ENCODE measurements at places on chromosomes 2 and 18.

- DNase-seq, result no peak
These were observed 1468.4 kb upstream of the NXPH2 start for GRCh38 chr2:140248623-140249022.

DNA sequence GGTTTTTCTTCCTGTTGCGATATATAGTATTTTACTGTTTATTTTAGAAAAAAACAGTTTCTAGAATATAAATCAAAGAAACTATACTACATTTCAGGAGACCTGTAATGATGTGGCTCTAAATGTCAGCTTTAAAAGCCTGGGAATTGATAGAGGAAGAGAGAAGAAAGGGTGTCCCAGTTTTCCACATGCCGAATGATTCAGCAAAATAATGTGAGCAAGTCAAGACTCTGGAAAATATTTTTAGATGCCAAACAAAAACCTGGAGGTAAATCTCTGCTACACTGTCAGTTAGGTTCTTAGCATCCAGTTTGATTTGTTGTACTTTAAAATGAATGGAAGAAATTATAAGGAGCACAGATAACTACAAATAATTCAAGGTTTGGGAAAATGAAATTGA lies 67.1 kb upstream of the DSG1 start:
- DNase-seq, result no peak

DNA sequence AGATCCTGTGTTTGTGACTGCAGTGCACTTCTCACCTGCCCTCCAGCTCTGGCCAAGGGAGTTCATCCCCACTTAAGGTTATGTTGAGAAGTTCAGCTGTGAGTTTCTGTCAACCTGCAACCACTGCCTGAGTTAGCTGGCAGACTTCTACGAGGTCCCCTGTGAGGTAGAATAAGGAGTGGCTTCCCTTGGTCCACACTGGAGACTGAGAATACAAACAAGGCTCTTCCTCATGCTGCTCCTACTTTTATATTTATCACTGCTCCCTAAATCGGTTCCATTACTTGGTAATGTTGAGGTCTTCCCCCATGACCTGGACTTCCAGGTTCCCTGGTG lies 353.2 kb upstream of the CWC22 start:
- DNase-seq, result no peak

DNA sequence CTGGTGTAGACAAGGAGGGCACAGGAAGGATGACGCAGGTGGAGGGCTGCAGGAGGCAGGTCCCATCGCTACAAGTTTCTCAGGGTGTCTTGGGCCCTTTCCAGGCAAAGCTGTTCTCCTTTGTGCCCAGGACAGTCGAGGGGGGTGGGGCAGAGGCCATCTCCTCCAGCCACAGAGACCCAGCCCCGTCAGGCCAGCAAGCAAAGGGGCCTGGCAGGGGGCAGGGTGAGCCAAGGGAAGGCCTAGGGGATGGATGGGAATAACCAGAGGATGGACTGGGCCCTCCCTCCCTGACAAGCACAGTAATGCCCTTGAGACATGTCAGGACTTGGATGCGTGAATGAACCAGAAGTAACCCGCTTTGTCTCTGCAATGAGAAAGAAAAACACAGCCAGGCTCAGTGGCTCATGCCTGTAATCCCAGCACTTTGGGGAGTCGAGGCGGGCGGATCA lies 6.3 kb downstream of the TCF23 start:
- DNase-seq, result no peak

- DNase-seq, result no peak
These were observed 194.5 kb upstream of the LRRTM1 start for GRCh38 chr2:80499095-80499494.

DNA sequence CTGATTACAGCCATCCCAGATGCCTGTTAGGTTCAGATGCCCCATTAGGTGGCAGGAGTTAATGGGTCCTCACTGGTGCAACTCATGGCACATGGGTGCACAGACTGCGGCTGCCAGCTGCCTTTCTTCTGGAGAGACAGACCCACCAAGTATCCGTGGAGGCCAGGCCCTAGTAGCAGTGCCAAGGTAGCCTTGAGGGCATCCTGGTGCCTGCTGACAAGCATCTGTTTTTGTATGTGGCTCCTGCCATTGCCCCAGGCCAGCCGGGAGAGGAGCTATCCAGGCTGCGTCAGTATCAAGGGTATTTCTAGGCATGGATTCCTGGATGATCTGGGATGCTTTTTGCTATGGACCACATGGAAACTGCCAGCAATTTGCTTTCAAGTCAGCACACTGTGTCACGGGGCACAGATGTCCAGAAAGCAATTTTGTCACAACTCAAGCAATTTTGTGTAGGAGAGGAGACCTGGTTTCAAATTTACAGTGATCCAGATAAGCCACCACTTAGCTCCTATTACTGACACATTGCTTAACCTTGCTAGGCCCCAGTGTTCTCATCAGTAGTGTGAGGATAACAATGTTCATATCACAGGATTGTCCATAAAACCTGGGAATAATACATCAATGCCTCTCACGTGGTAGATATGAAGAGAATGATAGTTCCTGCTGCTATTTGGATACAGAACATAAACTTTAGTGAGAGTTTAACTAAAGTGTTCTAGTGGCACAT lies 815.1 kb upstream of the RAB6C start:
- DNase-seq, result no peak

GRCh38 chr2:137939026-137939425 lies 25.2 kb upstream of the HNMT start:
- no peak for DNase-seq

DNA sequence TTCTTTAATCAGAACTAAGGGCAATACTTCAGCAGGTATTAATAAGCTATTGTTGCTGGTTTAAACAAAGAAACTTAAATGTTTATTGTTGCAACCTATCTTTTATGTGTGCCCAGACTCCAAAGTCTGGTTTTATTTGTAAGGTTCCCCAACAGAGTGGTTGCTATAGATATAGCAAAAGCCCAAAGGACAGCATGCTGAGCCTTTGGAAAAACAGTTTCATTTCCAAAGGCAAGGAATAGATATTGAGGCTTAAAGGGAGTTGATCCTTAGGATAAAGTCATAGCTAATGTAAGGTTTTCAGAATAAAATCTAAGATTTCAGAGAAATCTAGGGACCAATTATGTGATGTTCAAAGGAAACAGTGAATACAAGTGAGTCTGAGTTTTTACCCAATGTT lies 413.2 kb upstream of the SLC14A2 start:
- no peak for DNase-seq

All from naive thymus-derived CD8-positive, alpha-beta T cell (primary cell).